ENCODE measurements at places on chromosomes 1 and 21. TPM values are rescaled to one million over a fixed set of nuclear protein-coding genes. Genes with fewer than 3 reads are reported as not detected.

GTF2B gene
- total RNA-seq, result 36.8 TPM

DCAF8 gene
- total RNA-seq, result 82.7 TPM

SLC45A3 gene
- 0.54 TPM for total RNA-seq

KCNQ4 gene
- not detected for total RNA-seq

PSRC1 gene
- total RNA-seq, result 18.4 TPM

RASAL2 gene
- 45.2 TPM for total RNA-seq

CLEC20A gene
- total RNA-seq, result not detected

EXTL1 gene
- total RNA-seq, result 0.26 TPM

CELA2A gene
- total RNA-seq, result not detected

CACHD1 gene
- total RNA-seq, result 17.1 TPM

NCF2 gene
- 1.2 TPM for total RNA-seq

LENEP gene
- total RNA-seq, result not detected

ZNF124 gene
- total RNA-seq, result 41.3 TPM

OLIG1 gene
- not detected for total RNA-seq

ABCA4 gene
- 0.78 TPM for total RNA-seq

KCNJ6 gene
- total RNA-seq, result 0.78 TPM

NKAIN1 gene
- total RNA-seq, result 0.32 TPM

DNASE2B gene
- not detected for total RNA-seq

TACSTD2 gene
- 1.5 TPM for total RNA-seq

KIF26B gene
- total RNA-seq, result 0.78 TPM

LCA5L gene
- total RNA-seq, result 3.6 TPM
